Fibroblast of lung (primary cell): ENCODE measurements at places on chromosomes 11 and 22. TPM values are rescaled to one million over a fixed set of nuclear protein-coding genes. Genes with fewer than 3 reads are reported as not detected.

- no peak for DNase-seq
Measured at GRCh38 chr11:20258376-20258895, 98.2 kb upstream of the DBX1 start.

DNA sequence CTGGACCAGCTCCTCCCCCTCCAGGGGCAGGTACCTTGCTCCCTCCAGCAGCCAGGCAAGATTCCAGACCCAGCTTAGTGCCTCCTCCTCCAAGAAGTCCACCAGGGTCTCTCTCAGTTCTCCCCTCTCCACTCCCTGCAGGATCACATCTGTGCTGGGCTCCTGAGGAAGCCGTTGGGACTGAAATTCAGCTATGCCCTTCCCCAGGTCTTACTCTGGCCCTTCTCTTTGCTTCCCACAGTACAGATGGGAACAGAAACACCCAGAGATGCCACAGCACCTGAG is 14.6 kb downstream of the WNT7B start:
- DNase-seq, result no peak

FIBIN gene
- 89.8 and 112 TPM in 2 replicates for total RNA-seq

- no peak for DNase-seq
Measured at GRCh38 chr22:17741866-17742526, 32.3 kb downstream of the BID start.

DNA sequence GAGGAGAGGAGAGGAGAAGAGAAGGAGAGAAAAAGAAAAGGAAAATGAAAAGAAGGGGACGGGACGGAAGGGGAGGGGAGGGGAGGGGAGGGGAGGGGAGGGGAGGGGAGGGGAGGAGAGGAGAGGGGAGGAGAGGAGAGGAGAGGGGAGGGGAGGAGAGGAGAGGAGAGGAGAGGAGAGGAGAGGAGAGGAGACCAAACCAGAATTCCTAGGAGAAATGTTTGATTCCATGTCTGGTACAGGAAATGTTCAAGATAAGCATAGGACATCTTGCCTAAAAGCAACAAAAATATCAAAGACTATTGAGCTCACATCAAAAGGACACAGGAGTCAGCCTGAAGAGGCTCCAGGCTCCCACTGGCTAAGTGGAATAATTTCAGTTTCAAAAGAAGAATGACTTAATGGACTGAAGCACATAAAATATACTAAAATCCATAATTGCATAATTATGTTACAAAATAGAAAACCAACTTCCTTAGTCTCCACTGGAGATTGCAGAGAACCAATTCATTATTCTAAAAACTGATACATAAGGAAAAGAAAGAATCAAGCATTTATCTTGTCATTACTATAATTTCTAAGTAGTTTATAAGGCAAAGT is 101.1 kb upstream of the APOA1 start:
- DNase-seq, result no peak

GRCh38 chr22:31789803-31790202 is 36.0 kb downstream of the DEPDC5 start:
- no peak for DNase-seq

TYR gene
- total RNA-seq, result not detected in 2 replicates

OR8K3 gene
- not detected in 2 replicates for total RNA-seq

DNA sequence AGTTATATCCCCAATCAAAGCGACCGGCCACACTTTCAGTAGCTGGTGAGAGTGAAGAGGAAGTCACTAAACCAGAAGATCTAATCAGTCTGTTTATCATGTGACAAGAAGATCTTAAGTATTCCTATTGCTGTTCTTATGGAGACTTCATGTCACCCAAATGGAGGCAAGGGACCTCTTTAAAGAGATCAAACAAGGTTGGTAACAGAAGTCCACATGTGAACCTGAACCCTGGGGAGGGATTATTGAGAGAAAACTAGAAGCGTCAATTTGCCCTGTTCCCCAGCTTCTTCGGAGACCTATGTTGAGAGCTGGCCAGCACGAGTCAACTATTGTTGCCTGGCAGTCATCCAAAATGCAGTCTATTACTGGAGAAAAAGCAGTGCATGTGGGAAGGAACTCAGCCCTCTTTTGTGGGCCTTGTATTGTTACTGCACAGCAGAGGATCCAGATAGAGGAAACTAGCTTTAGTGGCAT is 76.9 kb upstream of the CTSC start:
- DNase-seq, result peak; percentile 81

DNA sequence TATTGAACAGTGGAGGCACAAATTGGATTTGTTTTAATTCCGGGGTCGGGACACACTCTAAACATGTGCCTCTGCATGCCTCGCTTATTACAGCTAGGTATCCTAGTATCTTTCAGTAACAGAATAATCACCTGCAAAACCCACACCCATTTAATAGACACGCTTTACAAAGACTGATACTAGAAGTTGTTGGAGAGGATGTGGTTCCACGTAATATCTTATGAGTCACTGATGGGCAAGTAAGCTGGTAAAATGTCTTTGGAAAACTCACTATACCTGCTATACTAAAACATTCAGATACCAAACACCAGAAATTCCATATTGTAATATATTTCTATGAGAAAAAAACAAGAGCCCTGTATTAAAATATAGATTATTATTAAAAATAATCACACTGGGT is 84.0 kb downstream of the GGTLC2 start:
- DNase-seq, result no peak

MMP12 gene
- 0.83 TPM in 1 of 2 replicates, not detected in the other for total RNA-seq

OR51B4 gene
- total RNA-seq, result 0.17 TPM in 1 of 2 replicates, not detected in the other

KAT5 gene
- 31.3 and 50.4 TPM in 2 replicates for total RNA-seq

LMNTD2 gene
- 0.17 and 0.26 TPM in 2 replicates for total RNA-seq

- DNase-seq, result peak; percentile 51
Measured at GRCh38 chr11:83713708-83714107, 427.5 kb upstream of the CCDC90B start.

AMOTL1 gene
- 62.1 and 63.7 TPM in 2 replicates for total RNA-seq

GRCh38 chr11:78072455-78072854 is 7.2 kb downstream of the NDUFC2 start:
- DNase-seq, result no peak

GTSE1 gene
- total RNA-seq, result 0.26 and 2.0 TPM in 2 replicates

- DNase-seq, result peak; percentile 40
Measured at GRCh38 chr11:27253224-27253623, 109.8 kb downstream of the CCDC34 start.

MPPED2 gene
- total RNA-seq, result under 0.01 TPM in 2 replicates

GRCh38 chr11:63907063-63907462 is 9.9 kb downstream of the RCOR2 start:
- no peak for DNase-seq

DNA sequence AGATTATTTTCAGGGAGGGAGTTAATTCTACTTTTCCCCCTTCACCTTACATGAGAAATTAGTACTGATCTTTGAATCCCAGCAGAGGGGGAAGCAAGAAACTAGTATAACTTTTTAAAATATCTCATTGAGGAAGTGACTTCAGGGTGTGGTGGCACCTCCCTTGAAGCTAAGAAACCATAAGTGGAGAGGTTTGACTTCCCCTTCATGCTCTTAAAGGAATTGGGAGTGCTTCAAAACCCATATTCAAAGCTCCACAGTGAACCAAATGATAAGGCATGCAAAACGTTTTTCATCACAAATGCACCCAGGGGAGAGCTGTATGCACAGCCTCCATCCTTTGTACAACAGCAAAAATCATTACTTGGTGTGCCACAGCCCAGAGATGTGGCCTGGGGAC is 540 bp downstream of the MS4A14 start:
- no peak for DNase-seq

DNA sequence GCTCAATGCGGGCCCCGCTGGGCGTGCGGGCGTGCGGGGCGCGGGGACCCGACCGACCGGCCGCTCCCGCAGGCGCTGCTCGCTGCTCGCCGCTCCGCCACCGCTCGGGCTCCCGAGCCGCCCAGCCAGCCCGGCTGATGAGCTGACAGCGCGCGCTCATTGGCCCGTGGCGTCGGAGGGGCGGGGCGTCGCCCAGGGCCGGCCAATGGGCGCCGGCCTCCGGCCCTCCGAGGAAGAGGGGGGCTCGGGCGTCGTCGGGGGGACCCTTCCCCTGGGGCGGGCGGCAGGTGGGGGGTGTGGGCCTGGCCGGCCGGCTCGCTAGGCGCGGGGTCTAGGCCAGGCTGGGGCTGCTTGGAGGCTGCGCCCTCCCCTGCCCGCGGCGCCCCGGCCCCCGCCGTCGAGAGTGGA is at the start of gene SCUBE1:
TSS of gene SCUBE1 (minus strand) at position 111 of the 408 bp plus-strand sequence. CDS start 111 bp downstream, outside the sequence.
- peak; percentile 25 for DNase-seq

DNA sequence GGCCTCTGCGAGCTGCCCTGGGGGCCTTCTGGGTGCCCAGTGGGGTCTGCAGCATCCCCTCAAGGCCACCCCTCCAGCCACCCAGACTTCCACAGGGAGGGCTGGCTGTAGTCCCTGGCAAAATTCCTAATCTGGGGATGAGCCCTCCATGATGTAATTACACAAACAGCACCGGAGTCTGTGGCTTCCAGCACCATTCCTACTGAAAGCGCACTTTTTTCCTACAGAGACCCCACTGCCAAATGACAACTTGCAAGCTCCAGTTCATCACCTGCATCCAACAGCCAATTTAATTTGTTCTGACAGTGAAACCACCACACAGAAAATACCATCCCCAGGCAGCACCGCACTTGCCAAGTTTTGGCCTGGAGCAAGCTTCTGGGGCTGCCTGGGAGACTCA is 70.4 kb downstream of the TRMU start:
- DNase-seq, result no peak

POTEH gene
- not detected in 2 replicates for total RNA-seq

OR56A5 gene
- not detected in 2 replicates for total RNA-seq

DNA sequence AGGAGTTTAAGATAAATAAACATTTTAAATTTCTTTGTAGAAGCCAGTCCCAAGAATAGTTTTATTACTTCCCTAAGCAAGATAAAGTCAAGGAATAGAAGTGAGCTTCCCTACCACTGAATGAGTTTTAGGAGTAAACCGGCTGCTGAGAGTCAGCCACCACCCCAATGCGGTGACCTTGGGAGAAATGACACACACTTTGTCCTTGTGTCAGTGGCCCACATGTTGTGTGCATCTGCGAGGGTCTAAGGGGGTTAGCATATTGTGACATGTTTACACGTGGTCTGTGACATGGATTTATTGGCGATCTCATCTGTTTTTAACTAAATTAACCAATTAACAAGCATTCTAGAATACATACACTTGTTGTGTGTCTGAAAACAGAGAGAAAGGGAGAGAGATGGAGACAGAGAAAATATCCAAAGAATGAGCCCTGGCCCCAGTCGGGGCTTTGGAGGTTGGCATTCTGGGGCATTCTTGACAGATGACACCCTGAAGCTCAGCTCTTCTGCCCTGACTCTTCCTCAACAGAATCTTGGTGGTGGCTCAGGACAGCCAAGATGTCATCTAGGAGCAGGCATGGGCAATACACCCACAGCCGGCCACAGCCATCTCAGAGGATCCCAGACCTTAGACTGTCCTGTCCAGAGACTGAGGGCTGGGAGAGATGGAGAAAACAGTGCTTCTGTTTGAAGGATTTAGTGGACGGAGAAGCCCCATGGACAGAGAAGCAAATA is 29.7 kb upstream of the TMPRSS4 start:
- no peak for DNase-seq

MS4A6A gene
- not detected in 2 replicates for total RNA-seq

OR52D1 gene
- total RNA-seq, result not detected in 2 replicates

PHLDA2 gene
- 4.1 and 6.8 TPM in 2 replicates for total RNA-seq

DNA sequence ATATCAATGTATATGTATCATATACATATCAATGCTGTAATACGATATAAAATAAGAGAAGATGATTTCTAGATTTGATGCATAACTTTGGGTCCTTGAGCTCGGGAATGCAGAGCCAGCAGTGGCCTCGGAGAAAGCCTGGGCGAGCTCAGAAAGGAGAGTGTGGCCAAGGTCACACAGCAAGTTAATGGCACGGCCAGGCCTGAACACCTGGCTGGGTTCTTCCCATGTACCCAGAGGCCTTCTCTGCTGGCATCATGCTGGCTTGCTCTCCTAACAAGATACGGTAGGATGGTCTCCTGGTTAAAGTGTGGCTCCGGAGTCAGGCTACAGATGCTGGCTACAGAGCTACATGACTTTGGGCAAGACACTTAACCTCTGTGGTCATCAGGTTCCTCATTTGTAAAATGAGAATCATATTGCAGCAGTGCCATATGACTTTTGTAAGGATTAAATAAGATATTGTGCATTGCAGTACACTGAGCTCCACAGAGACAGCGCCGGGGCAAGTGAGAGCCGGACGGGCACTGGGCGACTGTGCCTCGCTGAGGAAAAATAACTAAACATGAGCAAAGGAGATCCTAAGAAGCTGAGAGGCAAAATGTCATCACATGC is 29.9 kb downstream of the TPST2 start:
- DNase-seq, result no peak

GRCh38 chr22:26484360-26484706 is 656 bp downstream of the SRRD start:
- peak; percentile 23 for DNase-seq

SDHD gene
- 186 and 203 TPM in 2 replicates for total RNA-seq

DNA sequence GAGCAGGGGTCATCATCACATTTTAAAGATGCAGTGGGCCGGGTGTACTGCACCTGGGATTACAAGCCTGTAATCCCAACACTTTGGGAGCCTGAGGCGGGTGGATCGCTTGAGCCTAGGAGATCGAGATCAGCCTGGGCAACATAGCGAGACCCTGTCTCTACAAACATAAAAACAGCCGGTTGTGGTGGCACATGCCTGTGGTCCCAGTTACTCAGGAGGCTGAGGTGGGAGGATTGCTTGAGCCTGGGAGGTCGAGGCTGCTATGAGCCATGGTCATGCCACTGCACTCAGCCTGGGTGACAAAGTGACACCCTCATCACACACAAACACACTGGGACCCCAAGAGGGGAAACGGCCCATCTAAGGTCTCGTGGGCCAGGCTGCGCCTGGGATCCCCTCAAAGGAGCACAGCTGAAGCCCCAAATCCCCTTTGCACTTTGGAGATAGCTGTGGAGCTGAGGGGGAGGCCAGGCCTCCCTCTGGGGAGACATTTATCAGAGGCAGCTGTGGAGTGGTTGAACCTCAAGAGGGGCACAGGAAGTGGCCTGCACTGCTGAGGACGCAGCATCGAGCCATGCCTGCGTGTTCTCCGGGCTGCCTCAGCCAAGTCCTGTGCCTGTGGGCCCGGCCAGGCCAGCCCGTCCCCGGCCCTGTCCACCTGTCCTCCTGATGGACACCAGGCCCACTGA is 27.5 kb downstream of the OSBPL5 start:
- DNase-seq, result no peak

DNA sequence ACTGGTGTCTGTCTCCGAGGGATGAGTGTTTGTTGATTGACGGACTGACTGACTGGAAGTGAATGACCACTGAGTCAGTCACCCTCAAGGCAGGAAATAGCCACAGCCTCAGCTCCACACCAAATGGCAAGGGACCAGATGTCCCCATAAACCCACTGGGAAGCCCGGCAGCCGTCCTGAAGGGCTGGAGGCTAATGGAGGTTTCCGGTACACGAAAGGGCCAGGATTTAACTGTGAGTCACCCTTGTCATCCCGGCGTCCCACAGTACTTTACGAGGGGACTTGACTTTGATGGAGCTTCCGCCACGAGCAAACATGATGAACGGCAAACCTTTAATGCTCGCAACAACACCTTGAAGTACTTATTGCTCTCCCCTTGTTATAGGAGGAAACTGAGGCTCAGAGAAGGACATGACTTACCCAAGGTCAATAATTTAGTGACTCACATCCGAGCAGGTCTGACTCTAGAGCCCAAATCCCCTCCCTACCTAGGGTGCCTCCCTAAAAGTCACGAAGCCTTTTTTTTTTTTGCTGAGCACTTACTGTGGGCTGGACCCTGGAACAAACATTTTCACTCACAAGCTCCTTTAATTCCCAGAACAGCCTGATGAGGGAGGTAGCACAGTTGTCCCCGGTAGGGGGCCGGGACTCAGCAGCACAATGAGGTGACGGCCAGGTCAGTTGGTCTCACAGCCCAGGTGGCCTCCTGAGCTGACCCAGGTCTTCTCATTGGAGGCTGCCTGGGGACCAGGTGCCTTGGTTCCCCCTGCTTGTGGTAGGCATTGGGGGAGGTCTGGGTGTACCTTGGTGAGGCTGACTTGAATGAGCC is 25.2 kb upstream of the GCAT start:
- DNase-seq, result no peak

- no peak for DNase-seq
Measured at GRCh38 chr22:36606114-36606513, 77.1 kb upstream of the EIF3D start.
